ENCODE measurements at places on chromosomes 5 and 9.
A peak's percentile ranks its signal among the peaks of the same experiment; 100 is the strongest.

- DNase-seq, result peak; percentile 13
Observed at GRCh38 chr5:154166901-154167791, 23.4 kb upstream of the GALNT10 start.

GRCh38 chr9:113898151-113898550 lies 22.0 kb downstream of the ZNF618 start:
- DNase-seq, result no peak

GRCh38 chr9:88783711-88784083 lies 207.6 kb upstream of the S1PR3 start:
- DNase-seq, result no peak

DNA sequence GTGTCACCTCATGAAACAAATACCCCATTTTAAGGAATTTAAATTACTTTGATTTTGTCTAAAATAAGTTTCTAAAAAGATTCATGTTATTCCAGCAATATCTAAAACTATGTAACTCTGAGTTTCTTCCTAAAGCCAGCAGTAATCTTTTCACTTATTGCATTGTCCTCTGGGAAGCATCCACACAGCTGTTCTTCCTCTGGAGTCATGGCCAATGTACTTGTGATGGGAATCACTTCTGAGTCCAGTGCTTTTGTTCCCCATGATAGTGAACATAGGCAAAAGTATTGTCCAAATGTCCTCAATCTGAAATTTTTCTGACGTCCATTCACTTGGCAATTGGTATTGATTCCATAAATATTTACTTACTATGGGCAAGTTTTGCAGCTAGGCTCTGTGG lies 125.0 kb downstream of the STARD4 start:
- DNase-seq, result no peak

- no peak for DNase-seq
Observed at GRCh38 chr9:77896269-77896937, 135.2 kb downstream of the GNAQ start.

GRCh38 chr5:7410936-7411511 lies 15.1 kb downstream of the ADCY2 start:
- DNase-seq, result no peak

DNA sequence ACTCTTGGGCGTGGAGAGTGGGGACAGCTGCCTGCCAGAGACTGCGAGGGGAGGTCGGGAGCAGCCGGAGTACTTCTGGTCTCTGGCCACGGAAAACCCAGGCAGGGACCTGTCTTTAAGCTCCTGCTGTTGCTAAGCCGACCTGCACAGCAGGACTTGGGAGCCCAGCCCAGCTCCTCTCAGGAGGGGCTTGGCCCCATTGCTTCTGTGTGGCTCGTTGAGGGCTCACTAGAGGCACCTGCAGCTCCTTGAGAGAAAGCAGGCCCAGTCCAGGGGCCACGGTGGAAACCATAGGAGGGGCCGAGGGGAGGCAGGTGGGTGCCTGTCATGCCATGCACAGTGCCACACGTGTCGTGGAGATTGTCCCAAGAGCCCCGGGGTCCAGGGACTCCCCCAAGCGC lies 3.3 kb upstream of the LCN2 start:
- no peak for DNase-seq

- DNase-seq, result no peak
Observed at GRCh38 chr9:97534961-97535594, 33.6 kb downstream of the TMOD1 start.

DNA sequence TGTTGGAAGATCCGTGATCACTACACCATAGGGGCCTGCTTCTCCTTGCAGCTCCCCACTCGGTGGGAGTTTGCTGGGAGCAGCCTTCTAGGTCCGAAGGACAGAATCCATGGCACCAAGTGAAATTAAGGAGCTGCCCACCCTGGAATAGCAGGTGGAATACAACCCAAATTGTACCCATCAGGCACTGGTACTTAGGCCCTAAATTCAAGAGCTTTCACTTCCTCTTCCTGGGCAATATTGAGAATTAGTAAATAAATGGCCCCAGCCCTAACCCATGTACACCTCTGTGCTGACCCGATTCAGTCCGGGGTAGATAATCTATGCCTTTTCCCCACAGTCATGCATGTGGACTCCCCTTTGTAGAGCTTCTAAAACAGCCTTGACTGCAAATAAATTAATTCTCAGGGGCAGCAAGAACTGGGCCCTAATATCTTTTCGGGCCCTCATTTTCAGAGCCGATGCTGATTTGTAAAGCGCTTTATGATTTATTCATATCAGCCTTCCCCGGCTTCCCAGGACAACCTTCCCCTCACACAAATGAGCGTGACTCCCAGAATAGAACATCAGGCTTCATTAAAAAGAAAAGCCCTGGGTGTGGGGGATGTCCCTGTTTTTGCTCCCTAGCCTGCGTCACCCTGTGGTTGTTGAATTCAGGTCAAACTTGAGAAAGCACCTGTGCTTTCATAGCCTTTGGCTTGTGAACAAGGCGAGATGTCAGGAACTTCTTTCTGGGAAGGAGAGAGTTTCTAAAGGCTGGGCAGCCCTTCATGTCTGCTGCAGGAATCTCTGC lies 126.1 kb upstream of the TBC1D2 start:
- DNase-seq, result no peak

DNA sequence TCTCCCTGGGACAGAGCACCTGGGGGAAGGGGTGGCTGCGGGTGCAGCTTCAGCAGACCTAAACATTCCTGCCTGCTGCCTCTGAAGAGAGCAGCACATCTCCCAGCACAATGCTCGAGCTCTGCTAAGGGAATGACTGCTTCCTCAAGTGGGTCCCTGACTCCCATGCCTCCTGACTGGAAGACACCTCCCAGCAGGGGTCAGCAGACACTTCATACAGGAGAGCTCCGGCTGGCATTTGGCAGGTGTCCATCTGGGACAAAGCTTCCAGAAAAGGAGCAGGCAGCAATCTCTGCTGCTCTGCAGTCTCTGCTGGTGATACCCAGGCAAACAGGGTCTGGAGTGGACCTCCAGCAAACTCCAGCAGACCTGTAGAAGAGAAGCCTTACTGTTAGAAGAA lies 77.2 kb downstream of the SLCO6A1 start:
- no peak for DNase-seq

DNA sequence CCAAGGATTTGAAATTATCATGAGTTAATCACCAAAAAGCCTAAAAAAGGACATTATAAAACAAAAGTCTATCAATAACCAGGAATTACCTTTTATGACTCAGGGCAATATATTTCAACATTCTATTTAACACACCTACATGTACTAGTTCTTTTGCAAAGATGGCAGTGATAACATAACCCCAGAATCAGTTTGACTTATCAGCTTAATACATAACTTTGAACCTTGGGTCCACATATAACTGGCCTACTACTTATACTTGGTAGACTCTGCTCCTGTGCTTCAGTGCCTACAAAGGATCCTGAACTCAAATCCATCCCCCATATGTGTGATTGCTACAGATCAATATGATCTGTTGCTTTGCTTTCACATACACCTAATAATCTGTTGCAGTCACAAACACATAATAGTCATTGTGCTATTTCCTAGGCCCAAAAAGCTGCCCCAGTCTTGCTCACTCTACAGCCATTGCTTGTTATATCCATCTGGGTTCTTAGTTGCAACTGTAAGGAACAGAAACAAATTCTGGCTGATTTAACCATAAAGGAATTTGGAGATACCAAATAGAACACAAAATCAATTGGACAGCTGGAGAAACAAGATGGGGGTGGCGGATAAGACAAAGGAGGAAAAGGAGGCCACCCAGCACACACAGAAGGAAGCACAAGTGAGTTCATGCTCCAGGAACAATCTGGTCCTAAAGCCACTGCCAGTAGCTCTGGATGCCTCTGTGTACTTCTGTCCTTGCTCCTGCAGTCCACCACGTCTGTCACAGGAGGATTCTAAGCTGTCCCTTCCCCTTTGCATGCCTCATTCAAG lies 25.5 kb downstream of the DEPDC1B start:
- no peak for DNase-seq
